Right lobe of liver (tissue), 6 donors: ENCODE measurements at places on chromosomes 1 and 21. TPM values are rescaled to one million over a fixed set of nuclear protein-coding genes. Genes with fewer than 3 reads are reported as not detected.

GRCh38 chr1:153488731-153489130, 28.3 kb upstream of the S100A7 start:
- DNase-seq: no peak

DNA sequence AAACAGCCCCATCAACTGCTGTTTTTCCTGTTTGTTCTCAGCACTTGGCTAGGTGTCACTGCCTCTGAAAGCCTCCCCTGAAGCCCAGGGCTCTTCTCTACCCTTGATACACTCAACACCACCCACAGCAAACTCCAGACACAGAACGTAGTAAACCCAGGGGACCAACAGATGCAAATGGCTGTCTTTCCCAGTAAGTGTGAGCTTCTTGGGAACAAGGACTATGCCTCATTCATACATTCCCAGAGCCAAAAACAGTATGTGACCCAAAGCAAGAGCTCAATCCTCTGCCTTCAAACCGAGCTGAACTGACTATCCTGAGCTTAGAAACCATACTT, 4.4 kb downstream of the LBR start:
- no peak for DNase-seq

DNA sequence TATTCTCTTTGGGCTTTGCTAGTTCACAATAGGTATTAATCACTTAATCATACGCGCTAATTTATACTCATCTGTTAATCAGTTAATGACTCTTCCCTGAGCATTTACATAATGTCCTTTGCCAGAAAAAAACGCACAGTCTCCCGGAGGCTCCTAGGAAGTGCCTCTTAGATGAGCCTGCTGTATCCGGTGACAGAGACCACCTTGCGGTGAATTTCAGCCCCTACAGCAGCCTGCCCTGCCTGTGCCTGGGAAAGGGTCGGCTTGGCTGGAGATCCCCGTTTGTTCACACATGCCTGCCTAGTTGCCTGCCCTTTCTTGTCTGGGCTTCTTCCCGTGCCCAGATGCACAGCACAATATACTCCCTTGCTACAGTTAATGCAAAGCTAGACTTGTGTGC, 152.9 kb downstream of the ZBTB18 start:
- DNase-seq: no peak

DNA sequence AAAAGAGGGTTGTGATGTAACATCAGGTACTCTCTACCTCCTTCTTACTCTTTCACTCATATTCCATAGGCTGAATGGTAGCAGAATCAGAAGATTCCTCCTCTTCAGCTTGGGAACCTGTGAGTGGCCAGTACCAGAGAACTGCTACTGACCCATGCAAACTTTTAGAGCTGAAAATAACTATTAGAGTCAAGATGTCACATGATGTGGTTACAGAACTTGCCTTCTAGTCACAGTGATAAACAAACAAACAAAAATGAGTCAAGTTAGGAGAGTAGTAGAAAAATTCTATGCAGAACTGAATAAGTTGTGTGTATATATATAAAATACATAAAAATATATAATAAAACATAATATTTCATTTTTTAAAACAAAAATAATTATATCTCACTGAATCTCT, 47.6 kb upstream of the RGS1 start:
- DNase-seq: no peak

GRCh38 chr1:101167891-101168290, 68.9 kb upstream of the S1PR1 start:
- no peak for DNase-seq

DNA sequence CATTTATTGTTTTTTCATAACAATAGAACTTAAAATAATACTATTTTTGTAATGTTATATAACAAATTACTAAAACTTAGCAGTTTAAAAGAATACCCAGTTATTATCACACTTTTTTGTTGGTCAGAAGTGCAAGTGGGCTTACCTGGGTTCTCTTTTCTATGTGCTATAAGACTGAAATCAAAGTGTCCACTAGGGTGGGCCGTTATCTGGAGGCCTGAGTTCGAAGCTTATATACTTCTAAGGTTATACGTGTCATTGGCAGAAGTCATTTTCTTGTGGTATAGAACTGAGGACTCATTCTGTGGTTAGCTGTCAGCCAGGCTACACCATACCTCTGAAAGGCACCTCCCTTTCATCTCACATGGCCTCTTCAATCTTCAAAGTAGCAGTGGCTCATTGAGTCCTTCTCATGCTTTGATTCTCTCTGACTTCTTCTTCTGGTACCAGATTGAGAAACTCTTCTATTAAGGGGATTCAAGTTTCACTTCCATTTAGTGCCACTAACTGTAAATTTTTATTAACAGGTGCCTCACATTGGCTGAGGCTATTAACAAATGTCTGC, 414.3 kb downstream of the AMY1C start:
- DNase-seq: no peak

GRCh38 chr1:248788327-248788726, 32.8 kb upstream of the LYPD8 start:
- DNase-seq: no peak

- DNase-seq: no peak
Observed at GRCh38 chr1:85274969-85275453, 1.4 kb downstream of the BCL10 start.

DNA sequence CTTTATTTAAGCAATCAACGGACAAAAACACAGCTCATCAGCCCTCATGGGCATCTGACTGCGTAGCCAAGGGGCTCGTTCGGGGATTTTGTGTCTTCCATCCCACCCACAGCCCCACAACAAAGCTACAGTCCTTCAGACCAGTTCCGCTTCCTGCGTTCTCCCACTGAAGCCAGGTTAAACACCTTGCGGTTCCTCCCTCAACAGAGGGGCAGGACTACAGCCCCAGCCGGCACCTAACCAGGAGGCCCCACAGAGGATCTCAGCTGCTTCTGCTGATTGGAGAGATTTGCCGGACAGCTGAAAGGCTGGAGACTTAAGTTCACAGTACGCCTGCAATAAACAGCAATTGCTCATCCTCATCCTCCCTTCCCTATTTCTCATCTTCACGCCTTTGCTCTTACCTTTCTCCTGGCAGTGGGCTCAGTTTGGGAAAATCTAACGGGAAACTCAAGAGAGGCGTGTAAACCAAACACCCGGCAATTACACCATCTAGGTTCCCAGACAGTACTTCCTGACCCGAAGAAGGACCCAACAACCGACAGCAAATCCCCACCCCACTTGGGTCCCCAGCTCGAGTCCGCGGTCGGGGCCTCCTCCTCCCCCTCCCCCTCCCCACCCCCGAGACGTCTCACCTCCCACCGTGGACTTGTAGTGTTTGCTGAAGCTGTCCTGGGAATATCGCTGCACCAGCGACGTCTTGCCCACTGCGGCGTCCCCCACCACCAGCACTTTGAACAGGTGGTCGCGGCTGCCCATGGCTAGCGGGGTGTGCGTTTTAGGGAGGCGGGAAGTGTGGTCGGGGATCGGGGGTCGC, 876 bp downstream of the RAB29 start:
- peak; percentile 26 for DNase-seq

GRCh38 chr1:53319296-53320101, 8.4 kb downstream of the LRP8 start:
- no peak for DNase-seq

GRCh38 chr1:240055936-240056335, 35.7 kb upstream of the FMN2 start:
- DNase-seq: no peak

DNA sequence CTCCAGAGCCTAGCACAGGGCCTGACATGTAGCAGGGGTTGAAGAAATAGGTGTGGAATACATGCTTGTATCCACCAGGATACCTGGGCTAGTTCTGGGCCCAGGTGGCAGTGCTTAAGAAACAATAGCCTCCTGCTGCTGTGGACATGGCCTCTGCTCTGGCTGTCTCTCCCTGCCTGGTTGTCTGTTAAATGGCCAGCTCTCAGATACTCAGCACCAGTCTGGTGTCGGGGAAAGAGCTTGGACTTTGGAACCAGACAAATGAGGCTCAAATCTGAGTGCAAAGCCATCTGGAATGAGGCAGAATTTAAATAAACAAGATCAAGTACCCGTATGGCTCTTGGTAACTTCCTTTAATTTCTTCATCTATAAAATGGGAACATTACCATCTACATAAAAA, 31.5 kb downstream of the SESN2 start:
- DNase-seq: peak; percentile 75

DNA sequence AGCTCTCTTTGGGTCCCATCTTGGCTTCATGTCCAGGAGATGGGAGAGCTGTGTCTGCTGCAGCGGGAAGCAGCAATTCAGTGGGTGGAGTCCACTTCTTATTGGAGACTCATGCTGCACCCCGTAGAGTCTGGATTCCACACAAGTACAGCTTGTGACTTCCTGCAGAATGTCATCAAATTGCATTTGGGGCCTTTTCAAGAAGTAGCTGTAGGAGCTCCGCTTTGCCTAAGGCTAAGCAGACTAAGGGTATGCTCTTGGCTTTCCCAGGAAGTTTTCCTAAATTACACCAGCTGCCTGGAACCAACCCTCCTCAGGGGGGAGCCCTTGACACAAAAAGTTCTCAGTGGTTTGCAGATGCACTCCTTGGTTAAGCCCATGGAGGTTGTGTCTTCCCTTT, 5.7 kb upstream of the MOB3C start:
- no peak for DNase-seq

Gene FAM229A
- 5.2 TPM for total RNA-seq

Gene HSD3B1
- 0.39 TPM for total RNA-seq

Gene LCE1B
- not detected for total RNA-seq

Gene CD101
- 1.9 TPM for total RNA-seq

Gene ADAMTS5
- total RNA-seq: 0.44 TPM
